ENCODE measurements at places on chromosomes 1 and 21.

DNA sequence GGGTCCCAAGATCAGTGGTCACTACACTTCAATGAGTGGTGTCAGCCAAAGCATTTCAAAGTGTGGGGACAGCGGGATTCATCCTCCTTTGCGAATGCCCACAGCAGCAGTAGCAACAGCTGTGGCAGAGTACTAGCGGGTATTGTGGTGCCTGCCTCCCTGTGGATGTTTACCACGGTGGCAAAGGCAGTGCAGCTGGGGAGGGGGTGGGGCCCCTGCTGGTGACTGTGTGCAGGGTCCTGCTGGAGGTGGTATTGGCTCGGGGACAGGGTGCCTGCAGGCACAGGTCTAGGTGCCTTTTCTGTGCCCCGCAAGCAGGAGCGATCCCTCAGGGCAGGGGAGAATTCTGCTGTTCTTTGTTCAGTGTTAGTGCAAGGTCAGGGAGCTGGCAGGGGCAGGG, 415.7 kb downstream of the USP25 start:
- ATAC-seq: no peak

GRCh38 chr1:97427371-97427770, 493.5 kb downstream of the DPYD start:
- no peak for ATAC-seq

GRCh38 chr21:20220586-20220985, 777.6 kb upstream of the NCAM2 start:
- ATAC-seq: no peak

GRCh38 chr1:212514056-212514614, 81.4 kb downstream of the NENF start:
- peak; percentile 14 for ATAC-seq

DNA sequence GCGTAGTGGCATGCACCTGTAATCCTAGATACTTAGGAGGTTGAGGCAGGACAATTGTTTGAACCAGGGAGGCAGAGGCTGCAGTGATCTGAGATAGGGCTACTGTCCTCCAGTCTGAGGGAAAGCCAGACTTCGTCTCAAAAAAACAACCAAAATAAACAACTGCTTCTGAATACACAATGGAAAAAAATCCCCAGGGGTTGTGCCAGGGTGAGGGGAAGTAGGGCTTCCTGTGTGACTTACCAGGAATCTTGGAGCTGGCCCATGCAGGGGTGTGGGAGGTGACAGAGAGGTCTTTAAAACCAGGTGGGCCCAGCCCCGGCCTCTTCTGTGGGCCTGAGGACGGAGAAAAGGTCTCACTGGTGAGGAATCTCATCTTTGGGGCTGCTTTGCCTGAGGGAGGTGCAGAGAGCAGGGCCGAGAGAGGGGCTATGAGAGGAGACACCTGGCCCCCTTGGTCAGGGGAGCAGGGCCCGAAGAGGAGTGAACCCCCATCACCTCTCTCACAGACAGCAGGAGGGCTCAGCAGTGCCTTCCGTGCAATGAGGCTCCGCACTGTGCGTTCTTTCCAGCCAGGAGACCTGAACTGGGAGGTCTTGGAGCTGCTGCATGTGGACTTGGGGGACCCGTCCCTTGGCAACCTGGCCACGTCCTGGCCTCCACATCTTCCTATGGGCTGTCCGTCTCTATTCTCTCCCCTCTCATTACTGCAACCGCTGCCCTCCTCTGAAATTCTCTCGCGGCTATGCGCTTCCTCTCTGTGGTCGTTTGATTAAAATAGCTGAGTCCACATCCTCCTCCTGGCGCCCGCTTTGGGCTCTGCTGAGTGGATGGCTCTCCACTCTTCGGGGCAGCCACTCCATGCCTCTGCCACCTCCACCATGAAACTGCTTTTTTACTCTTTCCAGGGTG, 10.7 kb downstream of the PLA2G5 start:
- ATAC-seq: no peak

DNA sequence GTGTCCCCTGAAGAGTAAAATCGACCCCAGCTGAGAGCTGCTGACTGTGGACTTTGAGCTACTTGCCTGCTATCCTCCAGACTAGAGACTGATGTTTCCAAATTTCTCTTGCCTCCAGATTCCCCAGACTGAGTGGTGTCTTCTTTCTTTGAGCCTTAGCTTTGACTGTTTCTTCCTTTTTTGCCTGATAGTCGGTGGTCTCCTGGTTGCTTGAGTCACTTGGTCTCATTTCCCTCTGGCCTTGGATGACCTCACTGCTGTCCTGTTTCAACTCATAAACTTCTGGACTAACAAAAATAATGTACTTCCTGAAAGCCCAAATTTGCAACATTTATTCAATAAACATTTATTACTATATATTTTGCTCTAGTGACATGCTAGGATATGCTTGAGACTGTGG, 52.9 kb upstream of the DIPK1A start:
- no peak for ATAC-seq

GRCh38 chr1:96313216-96313615, 408.4 kb upstream of the PTBP2 start:
- no peak for ATAC-seq

DNA sequence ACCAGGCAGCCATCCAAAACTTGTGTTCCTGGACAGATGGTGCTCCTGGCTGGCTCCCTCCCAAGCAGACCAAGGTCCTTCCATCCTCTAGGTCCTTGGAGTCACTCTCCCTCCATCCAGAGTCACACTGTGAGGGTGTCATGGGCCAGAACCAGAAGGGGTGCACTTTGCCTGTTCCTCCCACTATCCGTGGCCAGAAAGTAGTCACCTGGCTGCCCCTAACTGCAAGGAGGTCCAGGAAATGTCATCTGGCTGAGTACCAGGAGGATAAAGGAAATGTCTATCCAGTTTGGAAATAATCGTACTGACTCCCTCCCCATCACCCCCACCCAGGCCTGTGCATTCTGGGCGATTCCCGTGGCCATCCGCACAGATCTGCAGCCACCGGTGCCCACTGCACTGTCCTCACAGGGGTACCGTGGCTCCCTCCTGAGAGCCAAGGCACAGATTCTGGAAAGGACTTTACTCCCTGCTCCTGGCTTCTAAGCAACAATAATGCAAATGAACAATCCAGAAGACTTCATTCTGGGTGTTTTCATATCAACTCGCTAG, 253.2 kb downstream of the NPHP4 start:
- no peak for ATAC-seq

- peak; percentile 65 for ATAC-seq
Observed at GRCh38 chr1:14626869-14627607, 28.6 kb downstream of the KAZN start.

DNA sequence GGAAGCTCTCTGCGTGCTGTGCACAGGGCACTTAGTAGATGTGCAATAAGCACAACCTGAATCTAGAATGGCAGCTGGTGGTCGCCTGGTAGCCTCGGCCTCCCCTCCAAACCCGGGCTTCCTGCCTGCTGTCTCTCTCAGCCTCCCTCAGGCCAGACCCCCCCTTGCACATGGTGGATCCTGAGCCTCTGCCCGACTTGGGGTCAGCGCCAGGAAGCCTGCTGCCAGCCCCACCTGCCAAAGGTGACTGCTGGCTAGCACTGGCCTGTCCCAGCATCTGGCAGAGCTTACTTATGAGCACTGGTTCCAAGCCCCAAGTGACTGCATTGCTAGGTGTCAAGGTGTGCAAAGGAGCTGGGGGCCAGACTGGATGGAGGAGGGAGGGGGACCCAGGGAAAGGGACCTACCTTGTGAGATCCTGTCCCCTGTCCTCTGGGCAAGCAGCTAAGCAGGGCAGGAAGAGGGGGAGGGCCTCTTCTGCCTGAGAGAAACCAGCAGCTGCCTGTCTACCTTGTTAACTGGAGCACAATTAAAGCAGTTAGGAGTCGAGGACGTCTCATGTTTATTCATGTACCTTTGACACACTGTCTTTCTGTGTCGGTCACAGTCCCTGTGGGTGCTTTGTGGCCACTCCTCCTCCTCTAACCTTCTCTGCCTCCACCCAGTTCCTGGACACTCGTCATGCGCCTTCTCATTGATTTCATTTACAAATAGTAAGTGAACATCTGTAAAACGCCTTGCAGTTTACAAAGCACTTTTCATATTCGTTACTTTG, 100.9 kb downstream of the DDX20 start:
- ATAC-seq: no peak

DNA sequence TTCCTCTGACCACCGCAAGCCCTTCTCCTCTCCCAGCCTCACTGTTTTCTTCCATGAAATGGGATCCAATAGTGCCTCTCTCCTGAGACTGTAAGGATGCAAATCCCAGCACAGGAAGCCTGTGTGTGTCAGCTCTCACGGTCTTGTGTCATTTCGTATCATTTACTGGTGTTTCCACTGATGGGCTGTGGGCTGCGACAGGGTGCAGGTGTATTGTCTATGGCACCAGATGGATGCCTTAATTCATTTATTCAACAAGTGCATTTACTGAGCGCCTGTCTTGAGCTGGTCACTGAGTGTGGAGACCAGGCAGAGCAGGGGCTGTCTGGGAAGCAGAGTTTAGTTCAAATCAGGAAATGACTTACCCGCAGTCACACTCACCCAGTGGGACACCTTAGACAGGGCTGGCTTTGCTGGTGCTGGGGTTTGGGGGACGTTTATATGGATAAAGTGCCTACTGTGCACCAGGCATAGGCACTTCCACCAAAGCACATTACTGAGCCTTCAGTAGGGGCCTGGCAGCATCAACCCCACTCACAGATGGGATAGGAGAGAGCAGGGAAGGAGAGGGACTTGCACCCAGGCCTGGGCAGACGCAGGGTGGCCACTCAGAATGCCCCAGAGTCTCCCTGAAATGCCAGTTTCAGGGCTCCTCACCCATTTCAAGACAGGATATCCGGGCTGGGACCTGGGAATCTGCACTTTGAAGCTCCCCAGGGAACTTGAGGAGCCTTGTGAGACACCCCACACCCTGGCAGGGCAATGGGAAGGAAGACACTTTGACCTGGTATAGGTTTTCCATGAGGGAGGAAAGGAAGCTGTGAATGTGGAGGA, 398.9 kb downstream of the MATN1 start:
- ATAC-seq: no peak

- no peak for ATAC-seq
Observed at GRCh38 chr1:33985656-33986055, 121.8 kb downstream of the HMGB4 start.

GRCh38 chr1:64960731-64961130, 5.6 kb downstream of the JAK1 start:
- ATAC-seq: no peak

- ATAC-seq: no peak
Observed at GRCh38 chr1:92882819-92883218, 51.0 kb downstream of the RPL5 start.

DNA sequence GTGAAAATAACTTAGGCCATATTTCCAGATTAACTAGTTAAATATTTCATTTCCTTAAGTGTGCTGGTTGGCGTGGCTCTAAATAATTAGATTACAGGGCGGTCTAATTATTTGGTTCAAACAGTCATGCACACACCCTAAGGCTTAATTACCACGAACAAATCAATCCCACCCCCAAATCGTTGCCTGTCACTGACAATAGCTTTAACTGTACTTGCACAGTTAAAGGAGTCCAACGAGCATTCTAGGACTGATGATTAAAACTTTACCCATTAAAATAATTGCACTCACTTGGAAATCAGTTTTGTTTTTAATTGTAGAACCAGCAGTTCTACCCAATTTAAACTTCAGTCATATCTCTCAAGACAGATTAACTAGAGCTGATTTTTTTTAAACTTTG, 1.5 kb upstream of the POU2F1 start:
- ATAC-seq: no peak

DNA sequence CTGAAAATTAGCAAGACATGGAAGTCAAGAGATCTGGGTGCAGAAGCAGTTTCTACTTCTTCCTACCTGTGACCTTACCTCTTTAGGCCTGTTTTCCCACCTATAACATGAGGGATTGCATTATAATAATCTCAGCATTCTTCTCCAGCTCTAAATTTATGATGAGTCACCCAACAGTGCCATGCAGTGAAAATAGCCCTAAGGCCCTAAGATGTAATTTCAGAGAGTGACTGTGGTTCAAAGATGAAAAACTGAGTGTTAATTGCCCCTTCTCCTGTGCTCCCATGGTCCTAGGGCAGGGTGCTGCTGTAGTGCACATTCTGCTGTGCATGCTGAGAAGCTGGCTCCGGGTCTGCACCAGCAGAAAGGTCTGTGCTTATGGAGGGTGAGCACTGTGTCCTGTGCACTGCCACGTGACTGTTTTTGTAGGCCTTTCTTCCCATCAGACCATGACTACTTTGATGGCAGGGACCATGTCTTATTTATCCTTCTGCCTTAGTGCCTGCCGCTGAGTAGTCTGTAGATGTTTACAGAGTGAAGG, 29.7 kb downstream of the JUN start:
- ATAC-seq: no peak

DNA sequence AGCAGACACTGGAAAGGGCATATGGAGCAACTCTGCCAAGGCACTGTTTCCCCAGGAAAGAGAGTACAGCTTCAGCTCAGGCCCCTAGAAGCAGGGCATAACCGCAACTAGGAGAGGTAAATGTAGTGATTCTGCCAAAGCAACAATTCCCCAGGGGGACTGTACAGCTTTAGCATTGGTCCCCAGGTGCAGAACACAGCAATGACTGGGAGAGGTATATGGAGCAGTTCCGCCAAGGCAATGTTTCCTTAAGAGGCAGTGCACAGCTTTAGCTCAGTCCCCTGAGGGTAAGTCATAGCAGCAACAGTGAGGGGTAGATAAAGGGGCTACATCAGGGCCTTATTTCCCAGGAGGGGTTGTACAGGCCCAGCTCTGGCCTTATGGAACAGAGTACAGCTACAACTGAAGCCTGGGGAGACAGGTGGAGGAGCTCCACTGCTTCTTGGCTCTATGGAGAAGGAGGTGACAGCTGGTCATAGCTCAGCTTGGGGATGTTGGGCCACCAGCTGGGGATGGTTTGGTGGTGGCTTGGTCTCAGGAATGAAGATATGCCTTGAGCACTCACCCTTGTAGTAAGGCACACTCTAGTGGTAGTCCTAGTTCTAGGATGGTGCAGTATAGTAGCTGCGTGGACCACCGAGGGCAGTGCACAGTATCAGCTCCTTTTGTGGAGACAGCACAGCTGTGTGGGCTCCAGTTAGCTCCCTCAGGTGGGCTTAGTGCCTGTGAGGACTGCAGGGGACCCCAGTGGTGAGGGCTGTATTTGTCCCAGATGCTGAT, 582.7 kb downstream of the PTPRC start:
- ATAC-seq: no peak

GRCh38 chr21:37270576-37271365, 3.6 kb upstream of the VPS26C start:
- ATAC-seq: no peak

DNA sequence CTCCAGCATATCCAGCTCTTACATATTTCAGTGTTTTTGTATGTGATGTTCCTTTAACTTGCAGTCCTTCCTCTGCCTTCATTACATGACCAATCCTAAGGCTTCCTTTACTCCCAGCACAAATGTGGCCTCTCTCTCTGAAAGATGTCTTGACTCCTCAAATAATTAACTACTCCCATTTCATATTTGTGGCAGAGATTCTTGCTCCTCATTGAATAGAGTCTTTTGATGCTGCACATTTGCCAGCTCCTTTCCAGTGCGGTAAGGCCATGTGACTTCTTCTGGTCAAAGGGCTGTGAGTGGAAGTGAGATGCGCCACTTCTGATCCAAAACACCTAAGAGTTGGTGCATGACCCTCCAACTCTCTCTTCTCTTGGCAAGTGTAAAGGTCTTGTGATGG, 19.1 kb upstream of the LAMC1 start:
- ATAC-seq: no peak
